Heart right ventricle (tissue), 16 donors: ENCODE measurements at places on chromosomes 4 and X. TPM values are rescaled to one million over a fixed set of nuclear protein-coding genes. Genes with fewer than 3 reads are reported as not detected.

- DNase-seq, result no peak
Observed at GRCh38 chr4:15291122-15291521, 136.7 kb upstream of the C1QTNF7 start.

DNA sequence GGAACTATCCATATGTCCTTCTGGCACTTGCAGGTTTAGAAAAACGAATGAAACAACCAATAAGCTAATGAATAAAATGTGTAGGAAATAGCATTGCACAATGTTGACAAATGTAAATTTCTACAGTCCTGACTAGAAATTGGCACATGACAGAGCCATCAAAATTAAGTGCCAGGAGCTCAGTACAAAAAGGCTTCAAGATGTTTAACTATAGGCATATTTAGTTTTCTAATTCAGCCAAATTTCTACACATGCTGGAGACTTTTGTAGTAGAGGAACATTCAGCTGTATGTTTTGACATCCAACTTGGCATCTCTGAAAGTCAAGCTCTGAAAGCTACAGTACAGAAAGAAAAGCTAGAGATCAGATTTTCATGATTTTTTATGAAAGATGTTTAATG, 1999.4 kb upstream of the AGA start:
- no peak for DNase-seq

- DNase-seq, result no peak
Observed at GRCh38 chrX:154074199-154074598, 23.3 kb downstream of the MECP2 start.

- DNase-seq, result no peak
Observed at GRCh38 chr4:24690436-24690835, 104.9 kb upstream of the SOD3 start.

DNA sequence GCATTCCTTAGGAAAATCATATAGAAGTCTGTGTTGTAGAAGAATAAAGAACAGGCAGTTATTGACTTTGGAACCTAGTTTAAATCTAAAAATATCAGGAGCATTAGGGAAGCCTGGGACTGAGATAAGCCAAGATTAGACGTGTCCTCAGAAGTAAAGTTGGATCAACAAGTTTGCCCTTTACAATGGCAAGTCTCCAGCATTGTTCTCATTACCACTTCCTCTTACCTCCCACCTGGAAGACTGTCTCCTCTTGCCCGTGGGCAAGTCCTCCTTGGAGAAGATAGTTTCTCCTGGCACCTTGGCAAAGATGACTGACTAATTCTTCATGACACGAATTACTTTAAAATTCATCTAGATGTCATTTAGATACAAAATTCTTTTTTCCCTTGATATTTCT, 37.8 kb downstream of the CNKSR2 start:
- no peak for DNase-seq

DNA sequence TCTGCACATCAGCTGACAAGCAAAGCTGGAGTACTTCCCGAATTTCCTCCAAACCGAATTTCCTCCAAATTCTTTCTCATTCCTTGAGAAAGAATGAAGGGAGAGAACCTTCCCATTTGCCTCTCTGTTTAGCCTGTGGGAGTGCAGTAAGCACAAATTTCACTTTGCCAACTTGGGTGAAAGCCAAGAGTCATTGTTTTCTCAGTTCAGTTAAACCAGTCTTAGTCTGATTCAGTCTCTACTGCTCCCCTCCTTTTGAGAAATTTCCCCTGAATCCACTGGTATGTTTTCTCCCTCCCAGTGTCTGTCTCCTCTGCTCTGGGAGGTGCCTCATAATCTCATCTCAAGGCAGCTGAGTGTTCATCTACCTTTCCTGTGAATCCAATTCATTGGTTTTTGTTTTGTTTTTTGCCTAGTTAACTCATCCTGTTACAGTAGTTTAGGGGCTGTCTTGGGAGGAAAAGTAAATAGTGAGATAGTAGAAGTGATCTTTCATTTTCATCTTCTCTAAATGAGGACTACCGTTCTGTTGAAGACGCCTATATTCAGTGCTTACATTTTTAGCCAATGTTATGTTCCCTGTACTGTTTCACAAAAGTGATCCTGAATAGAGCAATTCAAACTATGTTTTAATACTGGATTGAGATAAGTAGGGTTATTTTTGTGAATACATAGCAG, 49.0 kb downstream of the SYTL5 start:
- DNase-seq, result no peak

- no peak for DNase-seq
Observed at GRCh38 chrX:49934148-49934547, 11.8 kb downstream of the CLCN5 start.

The DIPK2B gene
- total RNA-seq, result 23.9 TPM

DNA sequence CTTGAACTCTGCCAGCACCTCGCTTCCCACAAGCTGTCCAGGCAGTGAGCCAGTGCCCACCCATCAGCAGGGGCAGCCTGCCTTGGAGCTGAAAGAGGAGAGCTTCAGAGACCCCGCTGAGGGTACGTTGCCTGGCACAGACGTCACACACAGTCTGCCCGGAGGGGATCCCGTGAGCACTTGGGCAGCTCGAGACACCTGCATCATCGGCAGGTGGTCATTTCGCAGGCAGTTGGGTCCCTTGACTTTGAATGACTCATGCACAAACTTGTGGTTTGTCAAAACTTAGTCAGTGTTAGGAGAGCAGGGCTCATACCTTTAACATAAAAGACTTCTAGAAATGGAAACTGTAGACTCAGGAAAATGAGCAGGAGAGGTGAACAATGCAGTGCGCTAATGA, 9.9 kb downstream of the TACC3 start:
- DNase-seq, result no peak

The CHRDL1 gene
- total RNA-seq, result 2.3 TPM

The LRP2BP gene
- total RNA-seq, result 1.5 TPM
